ENCODE measurements at places on chromosomes 12 and 14.

- DNase-seq: peak; percentile 63
Measured at GRCh38 chr14:74905595-74906142, 17.4 kb downstream of the RPS6KL1 start.

DNA sequence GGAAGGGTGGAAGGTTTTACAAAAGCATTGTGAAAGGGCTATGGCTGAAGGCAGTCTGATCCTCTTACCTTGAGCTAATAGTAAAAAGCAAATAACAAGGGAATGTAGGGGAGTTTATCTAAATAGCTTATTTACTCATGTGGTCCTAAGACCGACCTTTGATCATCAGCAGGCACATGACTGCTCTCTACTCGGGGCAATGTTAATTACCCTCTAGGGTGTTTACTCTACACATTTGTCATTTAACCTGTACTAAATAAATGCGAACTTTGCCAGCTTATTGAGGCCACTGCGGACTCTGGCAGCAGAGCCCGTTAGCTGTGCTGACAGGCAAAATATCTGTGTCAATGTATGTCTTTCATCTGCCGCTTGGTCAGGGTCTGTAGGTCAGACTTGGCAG, 768.3 kb upstream of the ATXN7L3B start:
- DNase-seq: no peak

DNA sequence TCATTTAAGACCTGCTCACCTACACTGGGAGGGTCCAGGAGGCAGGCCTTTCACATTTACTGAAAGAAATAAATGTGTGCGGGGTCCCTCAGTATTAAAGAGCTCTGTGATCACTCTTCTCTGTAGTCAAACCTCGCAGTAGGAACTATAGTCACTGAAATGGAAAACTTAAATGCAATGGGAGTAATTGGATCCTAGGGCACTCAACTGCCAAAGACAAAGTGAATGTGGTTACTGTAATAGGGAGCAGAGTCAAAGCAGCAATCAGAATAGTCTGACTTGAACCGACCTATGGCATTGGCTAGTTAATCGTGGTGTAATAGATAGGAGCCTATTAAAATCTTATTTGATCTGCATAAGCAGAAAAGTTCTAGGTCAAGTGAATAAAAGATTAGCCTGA, 26.6 kb upstream of the DYRK2 start:
- no peak for DNase-seq

GRCh38 chr12:76142305-76142704, 57.8 kb upstream of the NAP1L1 start:
- no peak for DNase-seq

GRCh38 chr12:94169495-94169894, 21.1 kb downstream of the PLXNC1 start:
- no peak for DNase-seq

GRCh38 chr12:79687711-79688260, 3.0 kb downstream of the PAWR start:
- no peak for DNase-seq

Data from activated CD4-positive, CD25-positive, alpha-beta regulatory T cell (primary cell).